ENCODE measurements at places on chromosomes 2 and 18.

DNA sequence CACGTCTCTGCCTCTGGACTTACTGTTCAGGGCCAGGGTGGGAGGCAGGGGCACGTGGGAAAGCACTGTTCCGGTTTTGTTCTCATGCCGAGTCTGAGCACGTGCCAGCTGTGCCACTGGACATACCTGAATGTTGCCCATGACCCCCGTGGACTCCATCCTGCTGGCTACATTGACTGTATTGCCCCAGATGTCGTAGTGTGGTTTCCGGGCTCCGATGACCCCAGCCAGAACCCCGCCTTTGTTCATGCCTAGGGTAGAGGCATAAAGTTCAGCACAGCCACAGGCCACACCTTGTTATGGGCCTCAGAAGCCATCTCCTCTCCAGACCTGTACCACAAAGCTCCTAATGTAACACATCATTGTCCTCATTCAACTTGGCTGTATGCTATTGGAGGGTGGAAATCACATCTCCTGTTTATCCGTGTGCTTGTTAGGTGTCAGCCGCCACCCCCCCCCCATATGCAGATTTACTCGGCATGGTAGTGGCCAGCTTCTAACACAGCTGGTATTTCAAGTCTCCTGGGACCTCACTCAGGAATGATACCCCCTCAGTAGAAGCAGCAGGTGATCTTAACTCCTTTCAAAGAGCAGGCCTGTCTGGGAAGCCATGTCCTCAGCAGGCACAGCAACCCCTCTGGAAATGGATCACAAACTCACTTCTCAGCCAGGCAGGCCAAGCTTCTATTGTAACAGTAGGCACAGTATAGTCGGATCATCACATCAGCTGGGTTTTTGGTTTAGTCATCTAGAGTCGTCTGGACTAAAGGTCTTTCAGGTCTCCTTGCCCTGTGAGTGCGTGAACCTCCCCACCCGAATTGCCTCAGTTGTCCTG, 27.6 kb downstream of the CENPO start:
- DNase-seq, result no peak

DNA sequence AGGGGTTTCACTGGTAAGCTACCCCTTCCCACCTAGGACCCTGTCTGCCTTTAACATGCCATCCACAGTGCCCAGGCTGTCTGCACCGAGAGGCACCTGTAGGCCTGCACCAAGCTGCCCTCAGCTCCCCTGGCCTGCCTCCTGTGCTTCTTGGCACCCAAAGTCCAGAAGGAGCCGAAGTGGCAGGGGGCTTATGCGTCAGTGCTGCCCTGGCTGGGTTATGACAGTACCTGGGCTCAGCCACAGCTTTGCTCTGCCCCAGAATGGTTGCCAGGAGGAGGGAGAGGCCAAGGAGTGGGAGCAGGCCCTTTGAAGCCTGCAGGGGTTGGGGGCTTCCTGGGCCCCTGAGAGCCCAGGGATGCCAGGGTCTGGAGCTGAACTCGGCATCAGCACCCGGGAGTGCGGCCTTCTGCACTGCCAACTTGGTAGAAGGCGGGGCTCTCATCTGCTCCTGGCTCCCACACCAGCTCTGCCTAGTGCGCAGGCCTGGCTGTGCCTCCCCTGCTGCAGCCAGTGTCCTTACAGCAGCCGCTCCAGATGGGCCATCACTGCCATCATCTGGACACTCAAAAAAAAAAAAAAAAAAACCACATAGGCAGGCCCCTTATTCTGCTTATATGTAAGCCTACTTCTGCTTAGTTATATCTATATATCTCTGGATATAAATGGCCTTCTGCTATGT, 155.4 kb downstream of the THSD7B start:
- no peak for DNase-seq

DNA sequence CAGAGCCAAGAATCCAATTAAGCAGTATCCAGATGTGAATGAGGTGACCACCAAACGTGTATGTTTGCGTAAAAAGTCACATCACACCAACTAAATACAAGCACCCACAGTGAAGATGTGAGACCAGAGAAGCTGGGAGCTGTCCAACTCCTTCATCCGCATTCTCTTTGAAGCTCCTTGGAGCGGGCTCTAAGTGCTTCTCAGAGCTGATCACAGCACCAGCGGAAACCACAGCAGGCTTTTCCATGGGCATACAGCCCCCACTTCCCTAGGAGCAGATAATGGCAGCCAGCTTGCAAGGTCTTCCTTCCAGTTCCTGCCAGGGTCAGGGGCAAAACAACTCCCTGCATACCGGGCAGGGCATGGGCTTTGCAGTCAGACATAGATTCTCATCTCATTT, 36.4 kb downstream of the REEP1 start:
- DNase-seq, result no peak

- DNase-seq, result no peak
These were observed 152.3 kb downstream of the DIS3L2 start for GRCh38 chr2:232113821-232114220.

DNA sequence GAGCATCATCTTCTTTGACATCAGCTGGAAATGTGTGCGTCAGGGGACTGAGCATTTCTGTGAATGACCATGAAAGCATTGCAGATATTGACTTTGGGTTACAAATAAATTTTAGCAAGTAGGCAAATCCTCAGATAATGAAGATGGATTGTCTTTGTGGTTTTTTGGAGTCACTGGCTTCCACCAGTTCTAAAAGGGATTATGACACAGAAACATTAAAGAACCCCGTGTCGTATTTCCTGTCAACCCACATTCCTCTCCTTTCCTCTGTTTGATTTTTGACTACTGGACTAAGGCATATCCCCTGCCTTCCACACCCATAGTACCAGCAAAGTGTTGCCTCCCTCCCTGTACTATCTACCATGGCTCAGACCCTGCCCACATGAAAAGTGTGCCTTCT, 268.1 kb downstream of the MYO3B start:
- DNase-seq, result no peak

DNA sequence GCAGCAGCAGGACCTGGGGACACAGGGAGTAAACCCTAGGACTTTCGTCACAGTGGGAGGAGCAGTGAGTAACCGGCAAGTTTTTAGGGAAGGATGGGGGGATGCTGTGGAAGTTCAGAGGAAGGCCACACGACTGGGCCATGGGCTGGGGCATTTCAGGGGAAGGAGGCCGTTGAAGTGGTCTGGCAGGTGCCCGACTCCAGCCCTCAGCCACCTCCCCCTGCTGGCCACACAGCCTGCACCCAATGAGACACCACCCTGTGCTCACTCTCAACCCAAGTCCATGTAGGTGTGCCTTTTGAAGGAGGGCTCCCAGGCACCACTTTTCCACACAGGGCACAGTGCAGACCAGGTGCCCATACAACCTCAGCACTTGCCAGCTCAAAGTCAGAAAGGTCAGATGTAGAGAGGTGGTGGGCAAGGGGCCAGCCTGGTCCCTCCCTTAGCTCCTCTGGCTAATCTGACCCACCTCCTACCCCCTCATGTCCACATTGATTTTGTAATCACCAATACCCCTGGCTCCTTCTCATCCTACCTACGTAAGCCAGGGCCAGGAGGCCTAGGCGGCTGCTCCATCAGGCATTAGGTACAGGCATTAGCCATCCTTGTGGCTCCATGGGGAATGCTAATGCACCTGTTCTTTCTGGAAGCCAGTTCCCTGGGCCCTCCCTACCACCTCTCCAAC, 211.2 kb downstream of the SMAD2 start:
- DNase-seq, result no peak

DNA sequence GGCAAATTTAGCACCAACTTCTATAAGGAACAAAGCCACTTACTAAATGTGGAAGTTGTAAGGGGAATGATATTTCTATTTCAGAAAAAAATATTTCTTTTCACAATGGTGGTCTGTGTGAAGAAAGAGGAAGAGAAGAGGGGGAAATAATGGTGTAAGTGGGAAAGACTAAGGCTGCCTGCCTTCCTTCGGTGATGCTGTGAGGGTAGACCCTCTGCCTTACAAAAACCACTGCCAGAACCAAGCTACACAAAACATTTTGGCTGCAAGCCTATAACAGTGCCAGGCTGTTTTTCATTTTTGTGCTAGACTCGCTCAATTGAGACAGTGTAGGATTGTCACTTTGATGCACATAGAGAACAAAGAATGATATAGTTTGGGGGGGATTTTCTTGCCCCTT, 286.6 kb downstream of the ZEB2 start:
- no peak for DNase-seq

- no peak for DNase-seq
These were observed 18.2 kb upstream of the SEH1L start for GRCh38 chr18:12929477-12930083.

DNA sequence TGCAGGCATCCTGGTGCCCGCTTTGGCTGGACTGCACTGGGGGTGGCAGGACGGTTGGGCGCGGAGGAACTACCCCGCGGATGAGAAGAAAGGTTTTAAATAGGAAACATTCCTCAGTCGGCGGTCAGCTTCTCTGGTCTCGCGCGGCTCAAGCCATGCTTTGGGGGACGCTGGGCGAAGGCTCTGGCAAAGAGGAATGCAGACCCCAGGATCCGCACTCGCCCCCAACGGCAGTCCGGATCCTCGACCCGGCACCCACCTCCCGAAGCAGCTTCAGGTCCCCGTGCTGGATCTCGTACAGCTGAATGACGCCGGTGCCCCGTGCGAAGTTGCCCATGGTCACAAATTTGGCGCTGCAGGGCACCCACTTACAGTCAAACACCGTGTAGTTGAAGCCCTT, 686 bp upstream of the PNO1 start:
- no peak for DNase-seq

- DNase-seq, result no peak
These were observed 2.0 kb downstream of the KCNF1 start for GRCh38 chr2:10913501-10914271.

GRCh38 chr2:28749526-28749925, 2.1 kb upstream of the PPP1CB start:
- no peak for DNase-seq

- no peak for DNase-seq
These were observed 116.2 kb downstream of the ADCYAP1 start for GRCh38 chr18:1020731-1021344.

DNA sequence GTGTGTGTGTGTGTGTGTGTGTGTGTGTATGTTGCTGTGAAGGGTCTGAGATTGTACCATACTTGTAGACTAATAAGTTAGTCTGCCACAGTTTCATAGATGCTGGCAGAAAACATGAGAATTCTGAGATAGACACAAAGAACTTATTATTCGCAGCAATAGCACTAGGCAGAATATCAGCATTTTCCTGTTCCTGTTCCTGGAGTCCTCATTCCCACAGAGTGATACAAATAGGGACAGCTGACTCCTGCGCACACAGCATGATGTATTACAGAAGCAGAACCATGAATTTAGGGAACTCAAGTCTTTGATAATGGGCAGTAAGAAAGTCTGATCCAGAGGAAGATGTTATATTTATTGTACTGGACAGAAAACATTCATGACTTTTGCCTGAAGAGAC, 1466.3 kb downstream of the DPP10 start:
- no peak for DNase-seq

DNA sequence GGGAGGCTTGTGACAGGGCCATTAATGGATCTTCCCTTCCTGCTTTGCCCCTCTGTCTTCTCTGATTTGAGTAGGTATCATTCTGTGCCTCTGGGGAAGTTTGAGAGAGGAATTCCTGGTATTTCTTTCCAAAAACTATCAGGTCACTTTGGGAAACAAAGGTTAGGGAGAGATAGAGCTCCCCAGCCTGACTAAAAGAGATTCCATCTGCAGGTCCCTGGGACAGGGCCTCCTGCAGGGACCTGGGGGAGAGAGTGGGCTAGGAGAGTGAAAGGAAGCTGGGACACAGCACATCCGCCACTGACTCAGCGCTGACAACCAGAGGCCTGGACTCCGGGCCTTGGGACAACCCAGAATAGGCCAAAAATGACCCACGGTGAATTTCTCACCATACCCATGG, 6.4 kb downstream of the GALNT14 start:
- DNase-seq, result no peak

- no peak for DNase-seq
These were observed 338.0 kb downstream of the NYAP2 start for GRCh38 chr2:225737556-225737955.

- no peak for DNase-seq
These were observed 151.7 kb downstream of the ANKRD44 start for GRCh38 chr2:197158591-197159550.

All from stimulated activated CD4-positive, alpha-beta T cell treated with anti-CD3 and anti-CD28 coated beads, Interleukin-1b, Interleukin-23, amount 100 ng/mL, for 48 hours (primary cell).